Activated naive CD8-positive, alpha-beta T cell treated with anti-CD3 and anti-CD28 coated beads for 36 hours (primary cell): ENCODE measurements at places on chromosomes 13 and 19. TPM values are rescaled to one million over a fixed set of nuclear protein-coding genes. Genes with fewer than 3 reads are reported as not detected.

DNA sequence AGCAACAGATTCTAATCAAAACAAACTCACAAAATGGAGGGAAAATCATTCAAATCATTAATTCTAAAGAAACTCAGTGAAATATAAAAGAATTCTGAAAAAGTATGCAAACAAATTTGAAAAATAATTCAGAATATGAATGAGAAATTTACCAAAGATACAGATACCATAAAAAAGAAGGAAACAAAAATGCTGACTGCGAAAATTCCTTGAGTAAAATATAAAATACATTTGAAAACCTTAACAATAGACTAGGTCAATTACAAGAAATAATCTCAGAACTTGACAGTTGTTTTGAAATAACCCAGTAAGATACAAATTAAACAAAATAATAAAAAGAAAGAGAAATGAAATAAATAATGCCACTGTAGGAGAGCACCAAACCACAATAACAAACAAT lies 1289.0 kb downstream of the SLITRK1 start:
- no peak for DNase-seq

LCP1 gene
- total RNA-seq = 901 TPM

- no peak for DNase-seq
Measured at GRCh38 chr13:44808185-44808584, 181.1 kb downstream of the NUFIP1 start.

GRCh38 chr13:45412274-45413049 lies 5.7 kb downstream of the SLC25A30 start:
- no peak for DNase-seq

DNA sequence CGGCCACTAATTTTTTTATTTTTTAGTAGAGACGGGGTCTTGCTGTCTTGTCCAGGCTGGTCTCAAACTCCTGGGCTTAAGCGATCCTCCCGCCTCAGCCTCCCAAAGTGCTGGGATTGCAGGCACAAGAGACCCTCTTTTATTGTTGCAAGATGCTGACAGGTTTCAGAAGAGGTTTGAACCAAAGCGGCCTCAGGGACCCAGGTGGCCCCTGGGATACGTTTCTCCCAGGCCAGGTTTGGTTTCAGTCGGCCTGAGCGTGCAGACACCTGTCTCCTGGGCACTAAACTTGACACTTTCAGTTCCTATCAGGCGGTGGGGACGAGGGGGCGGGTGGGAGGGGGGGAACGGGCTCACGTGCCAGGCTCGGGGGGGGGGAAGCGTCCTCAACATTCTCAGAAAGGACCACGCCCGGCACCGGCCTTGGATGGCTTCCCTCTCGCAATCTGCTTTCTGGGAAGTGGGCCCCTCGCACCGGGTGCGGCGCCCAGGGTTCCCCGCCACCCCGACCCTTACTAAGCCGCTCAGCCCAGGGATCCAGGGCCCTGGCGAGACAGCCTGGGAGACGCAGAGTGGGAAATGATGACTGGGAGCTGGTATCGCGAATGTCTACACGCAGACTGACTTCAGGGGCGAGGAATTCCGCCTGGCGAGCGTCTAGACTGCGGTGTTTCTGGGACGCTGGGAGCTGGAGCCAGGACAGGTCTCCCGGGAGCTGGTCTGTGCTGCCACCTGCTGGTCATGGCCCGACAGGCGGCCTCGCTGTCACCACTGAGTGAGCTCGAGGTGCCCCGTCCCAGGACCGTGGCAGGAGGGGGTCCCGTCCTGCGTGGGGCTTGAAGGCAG lies 91.6 kb downstream of the GNG7 start:
- peak; percentile 86 for DNase-seq
